Breast epithelium (tissue), 4 donors: ENCODE measurements at places on chromosomes 7 and 10. TPM values are rescaled to one million over a fixed set of nuclear protein-coding genes. Genes with fewer than 3 reads are reported as not detected.

TWIST1 gene
- 99.5 TPM for total RNA-seq

SORCS3 gene
- total RNA-seq, result not detected

UNC5B gene
- 3.5 TPM for total RNA-seq

SPOCK2 gene
- 3.9 TPM for total RNA-seq

PAPSS2 gene
- 27.2 TPM for total RNA-seq

GRCh38 chr10:20959242-20959641 is 62.1 kb upstream of the NEBL start:
- H3K27me3 ChIP-seq, result no peaks in the 10 kb centered on the region
- no peak overlapping the region for H3K27ac ChIP-seq
- no peaks in the 10 kb centered on the region for H3K4me1 ChIP-seq
- no peak overlapping the region for H3K4me3 ChIP-seq
- H3K36me3 ChIP-seq, result no peaks in the 10 kb centered on the region
- DNase-seq, result no peak

GRCh38 chr7:69020536-69020935 is 577.7 kb upstream of the AUTS2 start:
- H3K4me3 ChIP-seq, result no peak overlapping the region
- DNase-seq, result no peak
- no peaks in the 10 kb centered on the region for H3K27me3 ChIP-seq
- no peak overlapping the region for H3K27ac ChIP-seq

GRCh38 chr10:58341947-58342346 is 7.1 kb downstream of the UBE2D1 start:
- H3K4me1 ChIP-seq, result no peaks in the 10 kb centered on the region
- no peak overlapping the region for H3K4me3 ChIP-seq
- H3K36me3 ChIP-seq, result no peaks in the 10 kb centered on the region
- DNase-seq, result no peak
- no peak overlapping the region for H3K27ac ChIP-seq
- no peaks in the 10 kb centered on the region for H3K27me3 ChIP-seq

GRCh38 chr7:94400022-94400421 is 5.3 kb downstream of the COL1A2 start:
- peak overlapping the region; percentile 8 for H3K4me3 ChIP-seq
- DNase-seq, result no peak
- no peaks in the 10 kb centered on the region for H3K27me3 ChIP-seq
- H3K4me1 ChIP-seq, result no peaks in the 10 kb centered on the region

GRCh38 chr7:20219446-20220292 is 2.5 kb upstream of the MACC1 start:
- H3K27me3 ChIP-seq, result no peaks in the 10 kb centered on the region
- DNase-seq, result no peak
- peak overlapping the region; percentile 82 for H3K27ac ChIP-seq
- H3K4me1 ChIP-seq, result no peaks in the 10 kb centered on the region
- H3K4me3 ChIP-seq, result no peak overlapping the region

GRCh38 chr7:40234046-40234445 is 99.2 kb downstream of the SUGCT start:
- H3K27me3 ChIP-seq, result no peaks in the 10 kb centered on the region
- no peaks in the 10 kb centered on the region for H3K36me3 ChIP-seq
- no peak overlapping the region for H3K4me3 ChIP-seq
- H3K4me1 ChIP-seq, result no peaks in the 10 kb centered on the region
- no peak for DNase-seq

GRCh38 chr7:39536951-39537350 is 29.3 kb upstream of the YAE1 start:
- H3K36me3 ChIP-seq, result no peaks in the 10 kb centered on the region
- no peak for DNase-seq
- no peaks in the 10 kb centered on the region for H3K4me1 ChIP-seq
- H3K4me3 ChIP-seq, result no peak overlapping the region
- H3K27ac ChIP-seq, result no peak overlapping the region

DNA sequence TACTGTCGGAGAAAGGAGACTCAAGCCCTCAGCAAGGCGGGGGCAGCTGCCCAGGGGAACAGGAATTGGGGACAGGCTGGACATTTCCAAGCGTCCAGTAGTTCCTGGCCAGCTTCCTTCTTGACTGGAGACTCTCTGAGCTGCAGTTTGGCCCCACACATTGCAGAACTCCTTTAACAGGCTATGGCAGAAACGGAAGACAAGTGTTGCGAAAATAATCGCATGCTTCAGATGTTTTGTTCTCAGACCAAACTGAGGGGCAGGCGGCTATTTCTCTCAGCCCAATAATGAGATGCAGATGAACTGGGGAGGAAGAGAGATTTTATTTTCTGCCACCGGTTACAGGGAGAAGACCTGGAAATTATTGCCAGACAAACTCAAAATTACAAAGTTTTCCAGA is 88.0 kb upstream of the PFKP start:
- H3K4me3 ChIP-seq, result no peak overlapping the region
- H3K27ac ChIP-seq, result no peak overlapping the region
- no peaks in the 10 kb centered on the region for H3K36me3 ChIP-seq
- no peak for DNase-seq
- H3K27me3 ChIP-seq, result no peaks in the 10 kb centered on the region
- no peaks in the 10 kb centered on the region for H3K4me1 ChIP-seq

DNA sequence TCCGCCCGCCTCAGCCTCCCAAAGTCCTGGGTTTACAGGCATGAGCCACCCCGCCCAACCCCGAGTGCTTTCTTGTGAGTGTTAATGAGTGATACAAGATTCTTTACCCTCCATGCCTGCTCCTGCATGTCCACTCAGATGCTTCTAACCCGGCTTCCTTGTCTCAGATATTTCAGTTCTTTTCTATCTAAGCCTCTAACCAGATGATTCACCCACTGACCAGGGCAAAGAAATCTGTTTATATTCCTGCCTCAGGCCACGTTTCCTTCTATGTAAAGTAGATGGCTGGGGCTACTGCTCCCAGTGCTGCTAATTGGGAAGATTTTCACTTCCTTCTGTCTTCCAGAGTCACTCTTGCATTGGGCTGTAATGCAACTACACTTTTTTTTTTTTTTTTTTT is 395.1 kb upstream of the ANKRD30A start:
- no peak overlapping the region for H3K27ac ChIP-seq
- no peaks in the 10 kb centered on the region for H3K36me3 ChIP-seq
- no peaks in the 10 kb centered on the region for H3K4me1 ChIP-seq
- no peak overlapping the region for H3K4me3 ChIP-seq
- no peak for DNase-seq

DNA sequence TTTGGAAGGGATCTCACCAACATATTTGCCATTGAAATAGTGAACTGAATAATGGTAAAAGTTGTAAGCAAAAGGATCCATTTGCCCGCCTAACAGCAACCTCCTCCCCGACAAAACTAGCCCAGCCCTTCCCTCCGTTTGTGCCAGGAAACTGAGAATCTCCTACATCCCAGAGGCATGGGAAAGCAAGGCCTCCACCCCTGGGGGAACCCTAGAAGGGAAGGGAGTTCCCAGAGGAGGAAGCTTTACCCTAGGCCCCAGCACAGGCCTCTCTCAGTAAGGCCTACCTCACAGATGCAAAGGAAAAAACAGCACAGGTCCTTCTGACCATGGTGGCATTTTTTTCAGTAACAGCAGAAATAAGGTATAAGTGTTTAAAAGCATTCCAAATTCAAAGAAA is 229.7 kb downstream of the ELMO1 start:
- H3K36me3 ChIP-seq, result no peaks in the 10 kb centered on the region
- DNase-seq, result no peak
- H3K27me3 ChIP-seq, result no peaks in the 10 kb centered on the region
- H3K4me3 ChIP-seq, result no peak overlapping the region
- no peak overlapping the region for H3K27ac ChIP-seq
- no peaks in the 10 kb centered on the region for H3K4me1 ChIP-seq

DNA sequence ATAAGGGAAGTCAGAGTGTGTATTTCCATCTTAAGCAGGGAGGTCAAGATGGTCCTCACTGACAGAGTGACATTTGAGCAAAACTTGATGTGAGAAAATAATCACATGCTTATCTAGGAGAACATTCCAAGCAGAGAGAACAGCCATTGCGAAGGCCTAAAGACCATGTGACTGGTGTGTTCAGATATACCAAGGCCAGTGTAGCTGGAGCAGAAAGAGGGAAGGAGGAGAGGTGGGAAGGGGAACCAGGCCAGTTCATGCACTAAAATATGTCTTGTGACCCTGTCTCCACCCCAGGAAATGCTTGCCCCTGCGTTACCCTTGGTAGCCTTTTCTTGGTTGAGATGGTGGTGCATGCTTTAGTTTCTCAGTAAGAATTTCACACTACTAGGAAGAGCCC is 77.4 kb downstream of the CACNB2 start:
- no peak overlapping the region for H3K27ac ChIP-seq
- H3K4me3 ChIP-seq, result no peak overlapping the region
- no peaks in the 10 kb centered on the region for H3K4me1 ChIP-seq
- no peaks in the 10 kb centered on the region for H3K36me3 ChIP-seq
- no peak for DNase-seq

- no peaks in the 10 kb centered on the region for H3K4me1 ChIP-seq
- no peaks in the 10 kb centered on the region for H3K27me3 ChIP-seq
- H3K36me3 ChIP-seq, result no peaks in the 10 kb centered on the region
- no peak for DNase-seq
- H3K4me3 ChIP-seq, result no peak overlapping the region
- H3K27ac ChIP-seq, result no peak overlapping the region
Observed at GRCh38 chr10:11024596-11024995, 6.9 kb downstream of the CELF2 start.
